ENCODE measurements at places on chromosomes 6 and 20.

- no peaks in the 10 kb centered on the region for H3K27me3 ChIP-seq
- no peak overlapping the region for H3K4me3 ChIP-seq
- no peak for DNase-seq
- H3K36me3 ChIP-seq = no peaks in the 10 kb centered on the region
Measured at GRCh38 chr20:4549711-4550259, 171.9 kb upstream of the PRND start.

DNA sequence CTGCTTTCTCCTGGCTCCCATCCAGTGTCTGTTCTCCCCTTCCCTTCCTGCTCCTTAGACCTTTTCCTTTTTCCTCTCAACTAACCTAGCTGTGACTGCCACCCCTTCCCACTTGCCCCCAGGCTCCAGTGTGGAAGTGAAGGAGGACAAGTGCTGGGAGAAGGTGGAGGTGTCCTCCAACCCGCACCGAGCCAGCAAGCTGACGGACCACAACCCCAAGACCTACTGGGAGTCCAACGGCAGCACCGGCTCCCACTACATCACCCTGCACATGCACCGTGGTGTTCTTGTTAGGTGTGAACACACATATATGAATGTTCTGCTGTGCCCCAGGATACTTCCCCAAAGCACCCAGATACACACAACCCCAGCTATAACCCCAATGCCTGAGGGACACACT, 18.5 kb downstream of the CUL9 start:
- DNase-seq = no peak
- H3K4me3 ChIP-seq = no peak overlapping the region
- no peaks in the 10 kb centered on the region for H3K27me3 ChIP-seq
- no peak overlapping the region for H3K27ac ChIP-seq

DNA sequence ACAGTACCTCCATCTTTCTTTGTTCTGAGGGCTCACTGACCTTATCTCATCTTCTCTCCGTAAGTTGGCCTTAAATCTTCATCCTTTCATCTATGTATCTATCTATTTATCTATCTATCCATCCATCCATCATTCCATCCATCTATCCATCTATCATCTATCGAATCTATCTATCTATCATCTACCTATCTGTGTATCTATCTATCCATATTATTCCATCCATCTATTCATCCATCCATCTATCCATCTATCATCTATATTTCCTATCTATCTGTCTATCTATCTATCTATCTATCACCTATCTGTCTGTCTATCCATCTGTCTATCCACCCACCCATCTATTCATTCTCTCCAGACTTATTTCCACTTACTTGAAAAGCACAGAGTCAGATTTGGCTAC, 147.3 kb upstream of the PMEPA1 start:
- peaks cover 1% of the 10 kb centered on the region for H3K27me3 ChIP-seq
- DNase-seq = no peak
- no peak overlapping the region for H3K4me3 ChIP-seq
- H3K4me1 ChIP-seq = no peaks in the 10 kb centered on the region

GRCh38 chr6:131923356-131923755, 27.8 kb downstream of the CCN2 start:
- no peaks in the 10 kb centered on the region for H3K4me1 ChIP-seq
- no peaks in the 10 kb centered on the region for H3K36me3 ChIP-seq
- no peak for DNase-seq

Measured in esophagus squamous epithelium (tissue), 5 donors.